Endothelial cell of umbilical vein (primary cell): ENCODE measurements at places on chromosomes 7 and 10. TPM values are rescaled to one million over a fixed set of nuclear protein-coding genes. Genes with fewer than 3 reads are reported as not detected.

- DNase-seq, result no peak
These were observed 46.2 kb downstream of the FAM53B start for GRCh38 chr10:124697837-124698544.

GRCh38 chr7:131131746-131132431 lies 195.8 kb upstream of the MKLN1 start:
- DNase-seq, result no peak

GRCh38 chr7:8831376-8831775 lies 398.0 kb downstream of the NXPH1 start:
- DNase-seq, result no peak

GRCh38 chr10:56318816-56319215 lies 42.2 kb downstream of the ZWINT start:
- no peak for DNase-seq

- no peak for DNase-seq
These were observed 648.8 kb upstream of the COBL start for GRCh38 chr7:51965454-51965853.

DNA sequence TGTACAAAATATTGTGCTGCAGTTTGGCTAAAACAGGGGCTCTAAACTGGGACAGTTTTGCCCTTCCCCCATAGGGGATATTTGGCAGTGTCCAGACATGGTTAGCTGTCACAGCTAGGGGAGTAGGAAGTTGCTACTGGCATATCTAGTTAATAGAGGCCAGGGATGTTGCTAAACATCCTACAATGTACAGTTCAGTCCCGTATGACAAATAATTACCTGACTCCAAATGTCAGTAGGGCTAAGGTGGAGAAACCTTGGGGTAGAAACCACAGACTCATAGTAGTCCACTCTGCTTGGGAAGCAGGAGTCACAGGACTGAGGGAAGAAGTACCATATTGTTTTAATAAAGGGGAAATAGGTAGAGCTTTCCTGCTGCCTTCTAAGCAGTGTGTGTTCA lies 39.8 kb downstream of the WBP1L start:
- DNase-seq, result no peak

CALHM3 gene
- total RNA-seq, result not detected in 2 replicates

GRCh38 chr10:12561307-12561706 lies 212.0 kb downstream of the CAMK1D start:
- no peak for DNase-seq

- no peak for DNase-seq
These were observed 707.5 kb downstream of the LRMDA start for GRCh38 chr10:76138906-76139305.

GRCh38 chr7:154844955-154845354 lies 158.0 kb downstream of the PAXIP1 start:
- no peak for DNase-seq

TSPAN33 gene
- total RNA-seq, result 0.16 TPM in 1 of 2 replicates, not detected in the other

- no peak for DNase-seq
These were observed 6.6 kb upstream of the NRF1 start for GRCh38 chr7:129604713-129605437.

DNA sequence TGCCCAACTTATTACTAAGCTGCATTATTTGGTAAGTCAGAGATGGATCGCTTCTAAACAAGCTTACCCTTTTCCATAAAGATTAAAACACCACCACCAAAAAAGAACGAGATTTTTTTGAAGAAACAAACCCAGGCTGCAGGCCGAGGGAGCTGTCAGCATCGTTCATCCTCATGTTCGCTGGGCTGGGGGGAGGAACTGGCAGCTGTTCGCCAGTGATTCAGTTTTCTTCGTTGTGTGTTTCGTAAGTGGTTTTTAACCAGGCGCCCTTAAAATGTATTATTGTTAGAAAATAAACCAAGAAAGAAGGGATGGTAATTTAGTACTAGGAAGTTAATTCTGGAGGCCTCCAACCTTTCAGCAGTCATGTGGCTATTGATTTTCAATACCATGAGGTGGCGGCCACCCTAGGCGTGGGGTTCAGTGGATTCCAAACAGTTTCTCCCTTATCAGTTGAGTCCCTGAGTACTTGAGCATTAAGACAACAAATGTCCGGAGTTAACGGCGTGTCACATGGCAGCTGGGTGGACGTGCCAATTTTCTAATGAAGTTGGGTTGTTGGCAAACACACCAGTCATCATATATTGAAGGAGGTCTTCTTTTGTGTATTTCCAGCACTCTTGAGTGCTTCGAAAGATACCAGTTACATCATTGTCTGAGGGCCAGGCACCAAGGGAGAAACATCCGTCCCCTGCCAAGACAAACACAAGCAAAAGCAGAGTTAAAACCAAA lies 173.2 kb downstream of the EBF3 start:
- no peak for DNase-seq

DNA sequence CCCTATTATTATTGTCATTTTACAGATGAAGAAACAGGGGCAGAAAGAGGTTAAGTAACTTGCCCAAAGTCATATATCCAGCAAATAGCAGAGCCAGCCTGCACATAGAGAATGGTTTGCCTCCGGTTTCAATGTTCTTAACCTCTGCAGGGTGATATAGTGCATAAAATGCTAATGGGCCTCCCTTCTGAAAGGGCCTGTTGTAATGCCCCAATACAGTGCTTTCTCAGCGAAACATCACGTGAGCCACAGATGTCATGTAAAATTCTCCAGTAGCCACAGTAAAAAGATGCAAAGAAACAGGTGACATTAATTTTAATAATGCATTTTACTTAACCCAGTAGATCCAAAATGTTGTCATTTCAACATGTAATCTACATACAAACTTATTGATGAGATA lies 38.1 kb downstream of the LRGUK start:
- no peak for DNase-seq

DNA sequence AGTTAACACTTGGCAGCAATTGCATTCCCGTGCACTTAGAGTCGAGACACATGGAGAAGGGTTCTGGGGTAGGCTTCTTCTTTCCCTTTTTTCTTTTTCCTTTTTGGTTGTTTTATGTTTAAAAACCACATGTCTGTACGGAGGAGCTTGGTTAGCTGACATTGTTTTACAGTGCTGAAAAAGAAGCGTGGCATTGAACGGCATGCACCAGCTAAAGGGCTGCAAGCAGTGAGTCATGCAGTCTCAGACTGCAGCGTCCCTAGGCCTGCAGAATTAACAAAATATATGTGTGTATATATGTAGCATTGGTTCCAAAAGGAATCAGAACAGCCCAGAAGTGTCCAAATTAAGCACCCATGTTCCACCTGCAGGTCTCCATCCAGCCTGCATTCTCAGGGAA lies 211.0 kb downstream of the TCF7L2 start:
- no peak for DNase-seq

GRCh38 chr10:60564475-60564874 lies 174.8 kb upstream of the ANK3 start:
- no peak for DNase-seq

- DNase-seq, result no peak
These were observed 273.4 kb upstream of the CSTF2T start for GRCh38 chr10:51972733-51973346.

NRAP gene
- total RNA-seq, result not detected in 2 replicates

GHITM gene
- 113 and 114 TPM in 2 replicates for total RNA-seq

TMEM176A gene
- not detected in 2 replicates for total RNA-seq
